ENCODE measurements at places on chromosomes 4 and X. TPM values are rescaled to one million over a fixed set of nuclear protein-coding genes. Genes with fewer than 3 reads are reported as not detected.

TECRL gene
- not detected for total RNA-seq

SPACA5 gene
- total RNA-seq = not detected

BMPR1B gene
- total RNA-seq = 3.0 TPM

PRSS12 gene
- 5.4 TPM for total RNA-seq

SORCS2 gene
- 7.2 TPM for total RNA-seq

HSFX3 gene
- not detected for total RNA-seq

FRMD7 gene
- total RNA-seq = not detected

CCDC110 gene
- total RNA-seq = 0.75 TPM

PLAC8 gene
- total RNA-seq = 81.7 TPM

All from upper lobe of right lung (tissue), 1 donor.